ENCODE measurements at places on chromosomes 1 and 21.

- no peak for DNase-seq
Measured at GRCh38 chr1:84757301-84757700, 67.0 kb upstream of the SSX2IP start.

DNA sequence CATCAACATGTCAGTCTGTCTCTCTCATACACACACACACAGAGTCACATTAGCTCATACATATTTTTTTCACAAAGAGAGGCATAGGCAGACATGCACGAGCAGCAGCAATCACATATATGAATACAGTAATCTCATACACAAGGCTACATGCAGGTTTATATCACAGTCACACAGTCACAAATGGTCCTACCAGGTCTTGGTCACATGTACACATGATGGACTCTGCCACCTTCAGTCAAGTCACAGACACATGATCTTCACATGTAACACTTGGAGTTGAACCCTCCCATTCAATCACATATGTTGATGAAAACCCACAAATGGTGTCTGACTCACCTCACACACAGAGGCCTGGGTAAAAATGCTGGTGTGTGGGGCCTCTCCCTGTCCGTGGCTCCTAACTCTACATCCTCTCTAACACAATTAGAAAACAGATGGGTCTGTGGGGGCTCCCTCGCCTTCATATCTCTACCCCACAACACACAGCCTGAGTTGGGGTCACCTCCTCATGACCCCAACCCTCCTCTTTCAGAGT lies 27.9 kb downstream of the RIMS3 start:
- no peak for DNase-seq

DNA sequence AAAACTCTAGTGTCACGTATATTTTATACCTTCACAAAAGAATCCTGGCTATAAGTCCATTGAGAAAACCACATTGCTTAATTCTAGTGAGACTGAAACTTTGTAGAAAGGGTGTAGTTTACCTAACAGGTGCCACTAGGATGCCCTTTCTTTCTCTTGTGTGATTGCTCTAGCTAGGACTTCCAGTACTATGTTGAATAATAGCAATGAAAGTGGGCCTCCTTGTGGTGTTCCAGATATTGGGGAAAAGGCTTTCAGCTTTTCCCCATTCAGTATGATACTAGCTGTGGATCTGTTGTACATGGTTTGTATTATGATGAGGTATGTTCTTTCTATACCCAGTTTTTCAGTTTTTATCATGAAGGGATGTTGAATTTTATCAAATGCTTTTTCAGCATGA lies 39.7 kb upstream of the CHODL start:
- DNase-seq, result no peak

- DNase-seq, result peak; percentile 74
Measured at GRCh38 chr1:234963180-234963903, 165.3 kb downstream of the TOMM20 start.

GRCh38 chr1:99247199-99247598 lies 17.1 kb upstream of the PLPPR4 start:
- no peak for DNase-seq

- no peak for DNase-seq
Measured at GRCh38 chr1:4655674-4656532, 1.5 kb downstream of the AJAP1 start.

GRCh38 chr1:245999697-246000637 lies 507.1 kb downstream of the SMYD3 start:
- no peak for DNase-seq

- no peak for DNase-seq
Measured at GRCh38 chr1:98289311-98289710, 368.5 kb upstream of the DPYD start.

DNA sequence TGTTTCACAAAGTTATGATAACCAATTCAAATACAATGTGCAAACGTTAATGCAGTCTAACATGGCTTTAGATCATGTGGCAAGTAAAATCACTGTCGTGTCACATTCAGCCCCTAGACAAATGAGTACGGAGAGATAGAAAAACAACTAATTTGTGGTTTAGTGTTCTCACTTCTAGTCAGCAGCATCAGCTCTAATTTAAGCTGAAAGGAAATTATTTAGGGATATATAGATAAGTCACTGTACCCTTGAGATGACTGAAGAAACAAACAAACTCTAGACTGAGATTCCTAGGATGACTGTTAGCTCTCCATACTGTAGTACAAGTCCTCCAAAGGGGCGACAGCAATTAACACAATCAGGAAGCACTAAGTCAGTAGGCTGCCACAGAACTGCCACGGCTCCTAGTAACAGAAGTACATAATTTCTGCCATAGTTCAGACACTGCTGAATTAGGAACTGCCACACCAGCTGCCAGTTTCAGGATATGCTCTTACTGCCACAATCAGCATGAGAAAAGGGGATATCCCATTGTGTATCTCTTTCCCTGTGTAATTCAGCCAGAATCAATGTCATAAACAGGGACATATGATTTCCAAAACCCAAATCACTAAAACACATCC lies 150.4 kb upstream of the NEGR1 start:
- no peak for DNase-seq

- DNase-seq, result no peak
Measured at GRCh38 chr1:113654883-113655282, 104.4 kb downstream of the PHTF1 start.

GRCh38 chr1:217627431-217627830 lies 3.5 kb downstream of the GPATCH2 start:
- DNase-seq, result no peak

DNA sequence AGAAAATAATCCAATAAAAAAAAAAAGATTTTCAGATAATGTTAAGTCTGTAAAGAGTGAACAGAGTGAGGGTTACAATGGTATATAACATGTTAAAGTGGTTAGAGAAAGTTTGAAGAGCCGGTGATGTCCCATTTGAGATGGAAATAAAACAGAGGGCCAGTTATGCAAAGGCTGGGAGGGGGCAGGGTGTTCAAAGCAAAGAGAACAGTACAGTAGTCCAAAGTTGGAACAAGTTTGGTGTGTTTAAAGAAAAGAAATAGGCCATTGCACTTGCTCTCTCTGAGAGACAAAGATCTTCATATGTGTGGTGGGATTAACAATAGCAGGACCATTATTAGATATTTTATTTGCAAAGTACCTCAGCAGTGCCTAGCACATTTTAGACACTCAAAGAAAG lies 179.5 kb upstream of the PKN2 start:
- DNase-seq, result no peak

- no peak for DNase-seq
Measured at GRCh38 chr1:237684236-237684635, 206.5 kb downstream of the ZP4 start.

DNA sequence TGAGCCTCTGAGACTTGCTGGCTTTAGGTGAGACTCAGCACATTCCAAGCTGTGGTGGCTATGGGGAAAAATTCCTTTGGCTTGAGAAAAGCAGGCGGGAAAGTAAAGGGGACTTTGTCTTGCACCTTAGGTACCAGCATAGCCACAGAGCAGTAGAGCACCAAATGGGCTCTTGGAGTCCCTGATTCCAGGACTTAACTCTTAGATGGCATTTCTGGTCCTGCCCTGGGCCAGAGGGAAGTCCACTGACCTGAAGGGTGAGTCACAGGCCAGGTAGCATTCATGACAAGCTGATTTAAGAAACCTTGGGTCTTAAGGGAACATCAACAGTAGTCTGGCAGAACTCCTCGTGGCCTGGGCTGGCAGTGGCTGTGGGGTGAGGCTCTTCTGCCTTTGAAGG lies 344.7 kb downstream of the DUSP10 start:
- no peak for DNase-seq

GRCh38 chr1:109427171-109427467 lies 871 bp upstream of the PSMA5 start:
- no peak for DNase-seq

- DNase-seq, result no peak
Measured at GRCh38 chr21:34669149-34669879, 520 bp downstream of the CLIC6 start.

DNA sequence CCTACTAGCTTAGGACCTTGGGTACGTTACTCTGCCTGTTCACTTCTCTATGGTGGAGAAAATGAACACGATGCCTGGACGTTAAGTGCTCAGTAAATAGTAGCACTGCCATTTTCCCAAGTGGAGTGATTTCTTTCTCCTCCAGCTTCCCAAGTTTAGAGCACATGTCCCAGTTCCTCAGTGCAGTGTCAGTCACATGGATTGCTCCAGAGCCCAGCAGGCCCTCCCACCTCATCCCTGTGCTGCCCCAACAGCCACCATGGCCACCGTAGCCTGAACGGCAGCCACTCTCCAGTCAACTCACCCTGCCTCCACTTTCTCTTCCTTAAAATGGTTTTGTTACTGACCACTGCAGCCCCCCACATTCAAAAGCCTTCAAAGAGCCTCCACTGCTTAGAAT lies 8.5 kb downstream of the STMN1 start:
- DNase-seq, result no peak

DNA sequence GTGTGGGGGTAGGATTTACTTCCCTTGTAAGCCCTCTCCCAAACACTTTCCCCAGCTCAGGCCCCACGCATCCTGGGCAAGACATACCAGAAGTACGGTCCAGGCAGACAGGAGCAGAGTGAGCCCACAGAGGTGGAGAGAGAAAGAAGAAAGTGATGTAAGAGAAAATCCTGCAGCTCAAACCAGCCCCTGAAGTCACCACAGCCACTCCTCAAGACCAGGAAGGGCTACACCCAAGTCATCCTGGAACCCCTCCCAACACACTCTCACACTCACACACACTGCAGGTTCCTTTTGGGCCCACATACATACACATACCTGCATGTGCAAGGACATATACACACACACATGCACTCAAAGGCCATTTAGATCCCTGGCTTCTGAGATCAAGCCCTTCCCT lies 106.8 kb downstream of the SYT2 start:
- DNase-seq, result no peak

GRCh38 chr1:22398656-22399420 lies 52.8 kb upstream of the ZBTB40 start:
- DNase-seq, result no peak

DNA sequence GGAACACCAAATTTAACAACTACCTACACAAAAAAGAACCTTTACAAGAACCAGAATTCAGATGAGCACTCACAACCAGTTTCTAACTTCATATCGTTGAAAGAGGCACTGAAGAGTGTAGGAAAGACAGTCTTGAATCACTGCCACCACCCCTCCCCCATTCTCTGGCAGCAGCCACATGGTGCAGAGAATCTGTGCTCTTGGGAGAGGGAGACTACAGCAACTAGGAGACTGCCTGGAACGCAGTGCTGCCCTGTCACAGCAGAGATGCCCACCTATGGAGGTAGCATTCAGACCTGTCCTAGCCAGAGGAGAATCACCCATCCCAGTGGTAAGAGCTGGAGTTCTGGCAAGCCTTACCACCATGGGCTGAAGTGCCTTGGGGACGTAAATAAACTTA lies 7.3 kb downstream of the CCN1 start:
- DNase-seq, result no peak

GRCh38 chr1:93820554-93821422 lies 58.2 kb downstream of the DNTTIP2 start:
- no peak for DNase-seq

GRCh38 chr1:25246600-25247023 lies 642 bp downstream of the RSRP1 start:
- peak; percentile 42 for DNase-seq

DNA sequence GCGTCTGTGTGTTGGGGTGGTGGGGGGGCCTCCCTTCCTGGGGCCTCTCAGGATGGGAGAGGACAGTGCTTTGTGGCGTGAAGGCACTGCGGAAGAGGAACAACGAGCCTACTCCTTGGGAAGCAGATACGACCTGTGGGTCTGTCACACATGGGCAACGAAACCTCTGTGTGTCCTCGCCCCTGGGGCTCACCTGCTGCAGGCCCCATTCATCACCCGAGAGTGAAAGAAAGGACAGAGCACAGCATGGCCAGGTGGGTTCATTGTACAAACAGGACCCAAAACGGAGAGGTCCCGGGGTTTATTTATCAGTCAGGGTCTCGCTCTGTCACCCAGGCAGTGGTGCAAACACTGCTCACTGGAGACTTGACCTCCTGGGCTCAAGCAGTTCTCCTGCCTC lies 40.1 kb upstream of the LIN9 start:
- DNase-seq, result no peak

DNA sequence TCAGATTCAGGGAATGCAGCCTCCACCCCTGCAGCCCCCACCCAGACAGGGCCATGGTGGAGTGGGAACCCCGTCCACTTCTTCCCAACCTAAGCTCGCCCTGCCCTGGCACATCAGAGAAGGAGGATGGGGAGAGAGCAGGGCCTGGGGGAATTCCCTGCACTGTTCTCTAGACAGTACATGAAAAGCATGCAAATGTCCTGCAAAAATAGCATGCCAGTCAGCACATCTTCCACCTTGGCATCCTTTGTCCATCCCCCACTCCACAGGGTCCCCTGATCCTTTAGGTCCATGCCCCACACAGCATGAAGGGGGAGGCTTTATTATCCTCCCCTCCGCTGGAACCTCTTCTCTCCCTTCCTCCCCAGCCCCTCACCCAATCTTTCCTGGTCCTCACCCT lies 35.0 kb upstream of the RD3 start:
- DNase-seq, result no peak

DNA sequence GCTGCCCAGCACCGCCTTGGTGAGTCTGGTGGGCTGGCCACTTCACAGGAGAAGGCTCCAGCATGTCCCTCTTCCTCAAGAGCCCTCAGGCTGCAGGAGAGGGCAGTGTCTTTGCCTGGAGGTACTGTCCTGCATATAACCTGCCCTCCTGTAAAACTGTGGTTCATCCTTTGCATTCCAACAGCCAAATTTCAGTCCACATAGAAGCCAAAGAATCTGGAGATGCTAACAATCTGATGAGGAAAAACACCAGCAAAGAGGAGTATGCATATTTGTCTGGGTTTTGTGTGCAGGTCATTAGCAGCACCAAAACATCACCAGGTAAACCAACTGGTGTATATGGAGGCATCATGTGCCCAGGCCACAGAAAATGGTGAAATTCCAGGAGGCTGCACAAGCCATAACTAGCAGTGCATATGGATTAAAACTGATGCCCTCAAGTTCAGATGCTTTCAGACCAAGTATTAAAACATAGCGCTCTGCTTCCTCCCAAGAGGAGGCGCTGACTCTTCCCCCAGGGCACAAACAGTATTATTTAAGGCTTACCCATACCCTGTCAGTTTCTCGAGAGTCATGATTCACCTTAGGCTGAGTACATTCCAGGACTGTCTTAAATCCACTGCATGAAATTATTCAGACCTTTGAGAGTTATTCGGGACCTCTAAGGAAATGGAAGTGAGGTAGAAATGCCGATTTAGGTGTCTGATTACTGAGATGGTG lies 150.5 kb upstream of the COA6 start:
- DNase-seq, result no peak

DNA sequence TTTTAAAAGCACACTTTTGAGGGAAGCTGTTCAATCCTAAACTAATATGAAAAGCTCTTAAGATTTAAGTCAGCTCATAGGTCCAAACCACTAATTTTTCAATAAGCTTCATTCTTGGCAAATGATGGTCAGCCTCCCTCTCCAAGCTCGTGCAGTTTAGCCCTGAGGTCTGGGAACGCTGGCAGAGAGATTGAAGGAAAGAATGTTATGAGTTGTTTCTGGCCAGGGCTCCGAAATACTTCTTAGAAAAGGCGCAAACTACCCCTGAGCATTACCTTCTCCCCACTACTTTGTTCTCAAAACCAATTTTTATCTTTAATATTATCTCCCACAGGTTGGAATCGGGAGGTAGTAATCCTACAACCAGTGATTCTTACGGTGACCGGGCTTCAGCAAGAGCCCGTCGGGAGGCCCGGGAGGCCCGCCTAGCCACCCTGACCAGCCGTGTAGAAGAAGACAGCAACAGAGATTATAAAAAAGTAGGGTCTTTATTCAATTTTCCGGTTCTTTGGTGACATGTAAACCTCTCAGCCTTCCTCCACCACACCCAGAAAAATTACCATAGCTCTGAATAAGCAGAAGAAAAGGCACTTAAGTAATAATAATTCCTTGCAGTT lies 147.7 kb downstream of the SYT2 start:
- DNase-seq, result no peak
